ENCODE measurements at places on chromosomes 12 and 14. TPM values are rescaled to one million over a fixed set of nuclear protein-coding genes. Genes with fewer than 3 reads are reported as not detected.

KCNC2 gene
- total RNA-seq: not detected

VIPAS39 gene
- total RNA-seq: 21.1 TPM

TMEM132D gene
- total RNA-seq: not detected

ASCL1 gene
- total RNA-seq: not detected

TMEM119 gene
- total RNA-seq: 164 TPM

DBX2 gene
- 0.08 TPM for total RNA-seq

IL25 gene
- total RNA-seq: not detected

CISTR gene
- total RNA-seq: not detected

ACVRL1 gene
- total RNA-seq: 56.5 TPM

ERC1 gene
- 93.1 TPM for total RNA-seq

COX14 gene
- total RNA-seq: 36.4 TPM

CIDEB gene
- 4.2 TPM for total RNA-seq

CCDC38 gene
- total RNA-seq: not detected

KRT71 gene
- total RNA-seq: not detected

KIF5A gene
- 0.72 TPM for total RNA-seq

SLC6A12 gene
- not detected for total RNA-seq

TSHR gene
- not detected for total RNA-seq

KRT79 gene
- not detected for total RNA-seq

SERPINA3 gene
- 13.6 TPM for total RNA-seq

ACRBP gene
- 0.49 TPM for total RNA-seq

SLC38A4 gene
- 4.6 TPM for total RNA-seq

SMIM41 gene
- total RNA-seq: 0.98 TPM

ERBB3 gene
- total RNA-seq: 1.5 TPM

ALX1 gene
- total RNA-seq: 1.2 TPM

ETNK1 gene
- total RNA-seq: 37.6 TPM

HOXC10 gene
- total RNA-seq: not detected

PABPN1 gene
- 53.4 TPM for total RNA-seq

KRT6A gene
- not detected for total RNA-seq

CLMN gene
- total RNA-seq: 1.8 TPM

GLI1 gene
- total RNA-seq: 1.1 TPM

ZFHX2 gene
- total RNA-seq: 0.41 TPM

HSP90AA1 gene
- total RNA-seq: 323 TPM

TRHDE gene
- total RNA-seq: 1.1 TPM

KRT74 gene
- not detected for total RNA-seq

BIN2 gene
- under 0.01 TPM for total RNA-seq

MEG3 gene
- total RNA-seq: 155 TPM

TEX52 gene
- total RNA-seq: not detected

SALL2 gene
- total RNA-seq: 5.3 TPM

LMBR1L gene
- 20.2 TPM for total RNA-seq

GUCY2C gene
- total RNA-seq: not detected

TAS2R31 gene
- total RNA-seq: 13.6 TPM

OR4Q2 gene
- total RNA-seq: not detected

DPY19L2 gene
- 2.3 TPM for total RNA-seq

Measured in fibroblast of the aortic adventitia (primary cell).